PC-9 (cell line): ENCODE measurements at places on chromosomes 2 and 18. TPM values are rescaled to one million over a fixed set of nuclear protein-coding genes. Genes with fewer than 3 reads are reported as not detected.

The PRLH gene
- total RNA-seq: not detected in 2 replicates

The CD207 gene
- total RNA-seq: not detected in 2 replicates

The TDRD15 gene
- total RNA-seq: 1.9 and 2.9 TPM in 2 replicates

The FER1L5 gene
- total RNA-seq: 0.09 TPM in 1 of 2 replicates, not detected in the other

The SIGLEC15 gene
- total RNA-seq: 0.50 and 1.0 TPM in 2 replicates

The PTPRN gene
- not detected in 2 replicates for total RNA-seq

The KLHL14 gene
- total RNA-seq: not detected in 2 replicates

The REG1A gene
- not detected in 2 replicates for total RNA-seq

The CHRNG gene
- not detected in 2 replicates for total RNA-seq

The GKN1 gene
- total RNA-seq: not detected in 2 replicates

The CD8B2 gene
- total RNA-seq: not detected in 2 replicates

The PRSS56 gene
- not detected in 2 replicates for total RNA-seq

The CCL20 gene
- total RNA-seq: not detected in 2 replicates

The DUSP2 gene
- total RNA-seq: 4.0 and 5.2 TPM in 2 replicates

The OTOF gene
- total RNA-seq: not detected in 2 replicates

The L3MBTL4 gene
- total RNA-seq: not detected in 2 replicates

The IL36RN gene
- total RNA-seq: 1.0 and 1.7 TPM in 2 replicates

The TMEM37 gene
- total RNA-seq: 1.2 TPM in 2 replicates

The XRCC5 gene
- total RNA-seq: 242 and 275 TPM in 2 replicates

The REG3A gene
- not detected in 2 replicates for total RNA-seq

The FTCDNL1 gene
- 2.7 and 5.2 TPM in 2 replicates for total RNA-seq

The ZNF519 gene
- 23.8 and 25.8 TPM in 2 replicates for total RNA-seq
